LHCN-M2 (cell line): ENCODE measurements at places on chromosomes 16 and 17. TPM values are rescaled to one million over a fixed set of nuclear protein-coding genes. Genes with fewer than 3 reads are reported as not detected.
A peak's percentile ranks its signal among the peaks of the same experiment; 100 is the strongest.

- DNase-seq = no peak
Measured at GRCh38 chr16:30942426-30942806, 6.5 kb upstream of the ORAI3 start.

- DNase-seq = no peak
Measured at GRCh38 chr16:12119562-12119961, 143.0 kb downstream of the SNX29 start.

GRCh38 chr17:45370949-45371413 is 54.2 kb upstream of the MAP3K14 start:
- peak; percentile 66 for DNase-seq

GRCh38 chr17:14269473-14269872 is 31.4 kb upstream of the HS3ST3B1 start:
- no peak for DNase-seq

GRCh38 chr16:67397036-67397801 is 3.9 kb upstream of the TPPP3 start:
- no peak for DNase-seq

DNA sequence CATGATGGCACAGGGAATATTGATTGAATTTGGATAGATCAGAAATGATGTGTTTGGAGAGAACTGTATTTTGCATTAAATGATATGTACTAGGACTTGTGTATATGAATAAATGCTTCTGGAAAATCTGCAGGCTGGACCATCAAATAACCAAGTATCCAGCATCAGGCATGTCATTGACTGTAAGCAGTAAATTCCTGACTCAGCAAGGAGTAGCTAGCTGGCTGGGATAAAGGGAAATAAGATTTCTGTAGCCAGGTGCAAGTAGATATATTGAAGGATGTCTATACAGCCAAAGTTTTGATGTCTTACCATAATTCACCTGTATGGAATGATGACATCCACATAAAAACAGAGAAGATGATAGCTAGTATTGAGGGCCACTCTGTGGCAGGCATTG is 809.6 kb downstream of the CDH11 start:
- no peak for DNase-seq

DNA sequence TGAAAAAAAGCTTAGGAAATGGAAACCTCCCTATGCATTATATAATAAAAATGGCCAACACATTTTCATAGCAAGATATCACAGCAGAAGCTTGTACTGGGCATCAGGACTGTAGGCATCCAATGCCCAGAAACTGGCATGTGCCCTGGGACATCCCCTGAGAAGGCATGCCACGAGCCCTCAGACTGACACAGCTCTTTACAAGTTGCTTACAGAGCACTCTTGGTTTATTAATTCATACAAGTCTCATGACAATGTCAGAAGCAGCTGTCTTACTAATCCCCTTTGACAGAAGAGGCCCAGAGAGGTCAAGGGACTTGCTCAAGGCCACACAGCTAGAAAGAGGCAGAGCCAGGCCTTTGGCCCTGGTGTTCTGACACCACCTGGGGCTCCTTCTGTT is 5.6 kb upstream of the CCL2 start:
- no peak for DNase-seq

GRCh38 chr17:48601539-48602425 is 3.0 kb downstream of the HOXB6 start:
- no peak for DNase-seq

- no peak for DNase-seq
Measured at GRCh38 chr17:50573866-50574611, 13.5 kb downstream of the CACNA1G start.

The TMEM235 gene
- total RNA-seq = not detected in 2 replicates

The RNU2-1 gene
- not detected in 2 replicates for total RNA-seq

The MYOCD gene
- 0.06 TPM in 1 of 2 replicates, not detected in the other for total RNA-seq

The SYNGR3 gene
- 1.1 and 1.6 TPM in 2 replicates for total RNA-seq

The CD300H gene
- total RNA-seq = not detected in 2 replicates

The TMEM114 gene
- not detected in 2 replicates for total RNA-seq

The ZNF652 gene
- total RNA-seq = 9.8 and 11.0 TPM in 2 replicates

The PPL gene
- total RNA-seq = 0.13 and 0.86 TPM in 2 replicates

The RUNDC3A gene
- total RNA-seq = 0.32 TPM in 1 of 2 replicates, not detected in the other

The TNFRSF17 gene
- not detected in 2 replicates for total RNA-seq

The ABCC6 gene
- 0.52 TPM in 1 of 2 replicates, not detected in the other for total RNA-seq

The CBX2 gene
- total RNA-seq = 6.7 and 6.8 TPM in 2 replicates
